Fibroblast of skin of scalp (primary cell): ENCODE measurements at places on chromosomes 2 and 18.

DNA sequence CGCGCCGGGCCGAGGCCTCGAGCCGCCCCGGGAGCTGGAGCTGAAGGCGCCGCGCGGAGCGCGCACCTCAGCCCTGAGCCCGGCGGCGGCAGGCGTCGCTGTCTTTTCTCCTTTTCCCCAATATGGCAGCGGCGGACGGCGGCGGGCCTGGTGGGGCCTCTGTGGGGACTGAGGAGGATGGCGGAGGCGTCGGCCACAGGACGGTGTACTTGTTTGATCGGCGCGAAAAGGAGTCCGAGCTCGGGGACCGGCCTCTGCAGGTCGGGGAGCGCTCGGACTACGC is 369 bp downstream of the SMCHD1 start:
- DNase-seq = no peak

DNA sequence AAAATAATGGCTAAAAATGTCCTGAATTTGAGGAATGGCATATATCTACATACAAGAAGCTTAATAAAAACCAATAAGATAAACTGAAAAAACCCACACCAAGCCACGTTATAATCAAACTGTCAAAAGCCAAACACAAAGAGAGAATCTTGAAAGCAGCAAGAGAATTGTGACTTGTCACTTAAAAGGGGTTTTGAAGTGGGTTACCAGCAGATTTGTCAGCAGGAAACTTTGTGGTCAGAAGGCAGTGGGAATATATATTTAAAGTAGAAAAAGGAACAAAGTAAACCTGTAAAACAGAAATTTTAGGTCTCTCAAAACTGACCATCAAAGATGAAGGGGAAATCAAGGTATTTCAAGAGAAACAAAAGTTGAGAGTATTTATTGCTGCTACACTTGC is 171.9 kb upstream of the CNTNAP5 start:
- no peak for DNase-seq

- no peak for DNase-seq
Measured at GRCh38 chr2:134917888-134918525, 615 bp upstream of the CCNT2 start.

DNA sequence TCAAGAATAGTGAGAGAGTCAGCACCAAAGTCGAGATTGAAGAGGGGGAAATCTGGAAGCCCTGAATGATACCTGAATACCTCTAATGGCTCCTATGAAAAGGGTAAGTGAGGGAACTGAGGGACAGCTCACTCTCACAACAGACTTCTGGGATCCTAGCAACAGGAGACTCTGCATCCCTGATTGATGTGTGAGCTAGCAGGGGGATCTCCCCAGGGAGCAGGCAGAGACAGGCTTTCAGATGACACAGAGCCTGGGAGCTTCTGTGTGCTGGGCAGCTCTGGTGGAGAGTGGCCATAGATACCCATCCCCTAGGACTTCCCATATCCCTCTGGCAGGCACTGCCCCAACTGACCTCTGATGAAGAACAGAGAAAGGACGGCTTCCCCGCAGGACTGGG is 206.2 kb downstream of the EXOC6B start:
- DNase-seq = peak; percentile 33

- DNase-seq = no peak
Measured at GRCh38 chr2:31429759-31430438, 15.4 kb upstream of the XDH start.

GRCh38 chr2:154375579-154375931 is 322.9 kb upstream of the KCNJ3 start:
- peak; percentile 44 for DNase-seq

GRCh38 chr2:128512379-128513115 is 193.9 kb upstream of the HS6ST1 start:
- DNase-seq = no peak

- no peak for DNase-seq
Measured at GRCh38 chr2:74488643-74489481, 6.0 kb downstream of the TTC31 start.

DNA sequence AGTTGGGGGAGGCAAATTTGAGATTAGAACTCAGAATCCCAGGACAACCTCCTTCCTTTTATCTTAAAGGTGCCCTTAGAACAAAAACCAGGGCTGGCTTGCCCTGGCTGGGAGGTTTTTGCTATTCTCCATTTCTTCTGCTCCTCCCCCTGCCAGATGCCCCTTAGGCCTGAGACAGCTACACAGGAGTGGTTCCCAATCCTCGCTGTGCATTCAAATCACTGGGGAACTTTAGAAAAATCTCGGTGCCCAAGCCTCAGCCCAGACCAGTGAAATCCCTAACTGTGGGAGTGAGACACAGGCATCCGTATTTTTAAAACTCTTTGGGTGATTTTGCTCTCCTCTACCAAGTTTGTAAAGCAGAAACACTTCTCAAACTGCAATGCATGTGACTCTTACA is 38.8 kb downstream of the LBH start:
- DNase-seq = no peak

DNA sequence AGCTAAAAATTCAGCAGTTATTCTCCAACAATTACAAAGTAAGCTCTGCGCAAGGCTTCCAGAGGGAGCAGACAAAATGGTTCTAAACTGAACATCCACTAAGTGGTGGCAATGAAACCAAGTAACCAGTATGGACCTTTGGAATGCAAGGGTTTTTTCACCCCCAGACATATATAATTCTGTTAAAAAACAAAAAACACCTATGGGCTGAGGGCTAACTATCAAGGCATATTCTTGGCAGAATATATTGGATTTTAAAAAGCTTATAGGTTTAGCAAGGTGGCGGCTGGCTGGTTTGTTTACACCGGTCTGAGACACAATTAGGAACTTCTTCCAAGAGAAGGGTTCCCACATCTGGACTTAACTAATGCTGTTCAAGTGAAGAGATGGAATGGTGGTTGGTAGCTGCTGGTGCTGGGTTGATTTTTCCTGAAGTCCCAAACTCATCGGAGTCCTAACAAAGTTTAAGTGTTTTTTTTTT is 2.8 kb downstream of the ZFP36L2 start:
- DNase-seq = peak; percentile 58

DNA sequence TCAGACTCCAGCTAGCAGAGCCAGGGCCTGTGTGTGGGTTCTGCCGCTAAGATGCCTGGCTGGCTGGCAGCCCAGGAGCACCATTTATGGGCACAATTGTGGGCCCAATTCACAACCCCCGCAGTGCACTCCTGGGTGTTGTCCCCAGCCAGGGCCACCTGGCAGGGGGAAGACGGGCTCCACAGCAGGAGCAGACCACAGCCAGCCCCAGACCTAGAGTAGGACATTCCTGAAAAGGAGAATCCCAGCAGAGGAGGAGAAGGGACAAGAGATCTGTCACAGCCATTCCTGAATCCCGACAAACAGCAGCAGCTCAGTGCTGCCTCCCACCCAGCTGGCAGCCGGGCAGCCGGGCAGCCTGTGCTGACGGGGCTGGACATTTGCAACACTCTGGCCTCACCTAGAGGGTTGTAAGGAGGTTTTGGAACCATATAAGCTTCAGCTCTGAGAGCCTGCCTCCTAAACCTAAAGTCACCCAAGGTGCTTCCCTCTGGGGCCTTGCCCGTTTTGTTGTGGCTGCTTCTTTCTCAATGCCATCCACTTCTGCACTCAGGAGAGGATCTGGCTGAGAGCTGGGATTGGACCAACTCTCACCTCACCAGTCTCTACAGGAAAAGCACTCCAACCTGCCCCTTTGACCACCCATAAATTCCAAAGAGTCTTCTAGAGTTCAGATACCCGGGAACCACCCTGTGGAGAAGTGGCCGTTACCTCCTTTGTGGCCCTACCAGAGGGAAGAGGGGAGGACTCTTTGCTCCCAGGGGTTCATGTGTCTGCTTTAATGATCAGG is 4.1 kb upstream of the TMEM177 start:
- DNase-seq = no peak

DNA sequence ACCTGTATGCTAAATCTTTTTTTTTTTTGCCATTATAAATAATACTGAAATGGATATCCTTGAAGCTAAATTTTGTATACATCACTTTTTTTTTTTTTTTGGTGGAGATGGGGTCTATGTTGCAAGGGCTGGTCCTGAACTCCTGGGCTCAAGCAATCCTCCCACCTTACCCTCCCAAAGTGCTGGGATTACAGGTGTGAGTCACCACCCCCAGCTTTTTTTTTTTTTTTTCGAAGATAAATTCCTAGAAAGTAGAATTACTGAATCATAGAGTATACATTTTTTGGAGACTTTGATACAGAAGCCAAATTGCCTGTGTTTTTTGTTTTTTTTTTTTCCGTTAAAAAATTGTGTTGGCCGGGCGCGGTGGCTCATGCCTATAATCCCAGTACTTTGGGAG is 51.0 kb upstream of the MCFD2 start:
- no peak for DNase-seq

DNA sequence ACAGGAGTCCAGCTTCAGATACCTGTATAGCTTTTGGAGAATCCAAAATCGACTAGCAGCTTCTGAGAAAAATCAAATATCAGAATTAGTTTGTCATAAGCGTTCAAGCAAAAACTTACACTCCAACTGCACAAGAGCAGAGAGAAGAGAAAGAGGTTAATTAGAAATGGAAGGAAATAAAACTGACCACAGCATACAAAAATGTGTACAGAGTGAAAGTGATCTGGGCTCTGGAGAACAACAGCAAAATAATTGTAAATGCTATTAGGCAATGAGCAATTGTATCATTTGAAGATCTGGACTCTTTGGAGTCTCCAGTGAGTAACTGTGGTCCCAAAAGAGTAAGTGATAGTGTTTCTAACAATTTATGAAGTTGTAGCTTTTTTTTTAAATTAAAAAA is 867.3 kb downstream of the TRIB2 start:
- DNase-seq = no peak

GRCh38 chr2:163852616-163853015 is 116.8 kb upstream of the FIGN start:
- no peak for DNase-seq

DNA sequence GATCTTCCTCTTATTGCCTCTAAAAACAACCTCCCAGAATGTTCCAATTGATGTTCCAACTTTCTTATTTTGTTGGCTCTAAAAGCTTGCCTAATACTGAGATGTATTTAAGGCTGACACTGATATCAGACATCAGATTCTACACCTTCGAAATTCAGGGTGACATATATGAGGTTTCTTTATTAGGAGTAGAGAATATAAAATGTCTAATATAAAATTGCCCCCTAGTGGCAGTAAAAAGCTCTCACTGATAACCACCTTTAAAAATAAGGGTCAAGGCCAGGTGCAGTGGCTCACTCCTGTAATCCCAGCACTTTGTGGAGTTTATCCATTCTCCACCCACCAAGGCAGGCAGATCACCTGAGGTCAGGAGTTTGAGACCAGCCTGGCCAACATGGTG is 789.7 kb upstream of the SLC39A10 start:
- peak; percentile 7 for DNase-seq

DNA sequence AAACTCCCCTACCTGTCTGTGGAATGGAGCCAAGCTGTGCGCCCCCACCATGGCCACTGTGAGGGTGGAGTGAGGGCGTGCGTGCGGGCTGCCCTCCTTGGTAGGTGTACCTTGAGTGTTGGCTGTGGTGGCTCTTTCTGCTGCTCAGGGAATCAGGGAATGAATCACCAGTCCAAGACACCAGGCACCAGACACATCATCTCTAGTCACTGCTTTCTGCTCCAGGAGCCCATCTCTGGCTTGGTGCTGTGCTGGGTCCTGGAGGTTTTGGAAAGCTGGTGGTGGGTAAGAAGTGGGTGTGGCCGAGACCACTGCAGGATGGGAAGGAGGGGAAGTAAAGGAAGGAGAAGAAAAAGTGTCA is 209.9 kb downstream of the SEPTIN10 start:
- DNase-seq = no peak

DNA sequence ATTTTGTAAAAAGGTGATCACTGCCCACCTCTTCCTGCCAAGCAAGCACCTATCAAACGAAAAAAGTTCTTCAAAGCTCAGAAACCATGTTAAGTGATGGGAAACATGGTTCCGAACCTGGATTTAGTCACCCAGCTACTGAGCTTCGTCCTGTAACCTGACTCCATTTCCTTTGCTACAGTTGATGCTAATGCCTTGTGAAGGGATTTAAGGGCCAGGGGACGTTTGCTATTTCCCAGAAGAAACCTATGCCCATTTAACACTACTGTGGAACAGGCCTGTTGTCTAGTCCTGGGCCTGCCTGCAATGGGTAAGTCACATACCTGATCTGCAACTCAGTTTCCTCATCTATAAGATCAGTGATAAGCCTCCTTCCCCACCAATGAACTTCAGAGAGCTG is 14.8 kb downstream of the SERPINE2 start:
- DNase-seq = no peak

DNA sequence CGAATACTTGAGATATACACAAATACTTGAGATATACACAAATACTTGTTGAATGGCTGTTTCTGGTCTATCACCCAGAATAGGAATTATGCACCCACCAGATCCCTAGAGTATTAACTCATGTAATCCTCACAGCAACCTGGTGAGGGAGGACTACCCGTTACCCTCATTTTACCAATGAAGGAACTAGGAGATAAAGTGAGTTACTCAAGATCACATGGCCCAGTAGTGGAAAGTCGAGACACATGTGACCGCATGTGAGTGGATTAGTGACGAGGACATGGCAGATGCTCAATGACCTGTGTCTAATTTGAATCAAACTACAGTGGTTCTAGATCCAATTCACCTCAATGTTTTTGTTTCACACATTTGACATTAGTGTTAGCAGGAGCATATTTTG is 2.4 kb downstream of the MOGAT1 start:
- DNase-seq = no peak

- DNase-seq = no peak
Measured at GRCh38 chr2:10140841-10141610, 18.5 kb downstream of the RRM2 start.

DNA sequence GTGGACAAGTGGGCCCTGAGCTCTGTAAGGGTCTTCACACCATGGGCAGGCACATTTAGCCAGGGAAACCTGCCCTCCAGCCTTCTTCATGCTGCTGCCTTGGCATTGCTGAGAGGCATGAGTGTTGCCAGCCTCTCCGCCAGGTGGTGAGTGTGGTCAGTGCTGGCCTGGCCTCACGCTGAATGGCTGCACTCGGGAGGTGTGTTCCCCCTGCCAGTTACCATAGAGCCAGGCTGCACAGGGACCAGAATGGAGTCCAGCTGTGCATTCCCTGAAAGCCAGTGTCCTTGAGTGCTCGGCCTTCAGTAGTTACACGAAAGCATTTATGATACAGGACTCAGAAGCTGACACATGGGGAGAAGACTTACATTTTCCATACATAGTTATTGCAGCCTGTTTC is 139.7 kb downstream of the ATP9B start:
- no peak for DNase-seq

- DNase-seq = no peak
Measured at GRCh38 chr18:7601936-7602335, 34.8 kb downstream of the PTPRM start.

- DNase-seq = peak; percentile 99
Measured at GRCh38 chr2:7845332-7845731, 836.5 kb upstream of the ID2 start.

DNA sequence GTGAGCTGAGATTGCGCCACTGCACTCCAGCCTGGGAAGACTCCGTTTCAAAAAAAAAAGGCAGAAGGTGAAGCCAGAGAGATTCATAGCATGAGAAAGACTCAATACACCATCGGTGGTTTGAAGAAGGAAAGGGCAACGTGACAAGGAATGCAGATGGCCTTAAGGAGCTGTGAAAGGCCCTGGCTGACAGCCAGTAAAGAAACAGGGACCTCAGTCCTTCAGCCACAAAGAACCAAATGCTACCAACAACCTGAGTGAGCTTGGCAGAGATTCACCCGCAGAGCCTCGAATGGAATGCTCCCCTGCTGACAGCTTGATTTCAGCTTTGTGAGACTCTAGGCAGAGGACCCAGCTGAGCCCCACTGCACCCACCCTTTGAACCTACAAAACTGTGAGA is 154.9 kb upstream of the NDUFV2 start:
- peak; percentile 91 for DNase-seq

GRCh38 chr2:222806526-222807137 is 54.2 kb upstream of the ACSL3 start:
- DNase-seq = no peak
